ENCODE measurements at places on chromosomes 7 and 10.

DNA sequence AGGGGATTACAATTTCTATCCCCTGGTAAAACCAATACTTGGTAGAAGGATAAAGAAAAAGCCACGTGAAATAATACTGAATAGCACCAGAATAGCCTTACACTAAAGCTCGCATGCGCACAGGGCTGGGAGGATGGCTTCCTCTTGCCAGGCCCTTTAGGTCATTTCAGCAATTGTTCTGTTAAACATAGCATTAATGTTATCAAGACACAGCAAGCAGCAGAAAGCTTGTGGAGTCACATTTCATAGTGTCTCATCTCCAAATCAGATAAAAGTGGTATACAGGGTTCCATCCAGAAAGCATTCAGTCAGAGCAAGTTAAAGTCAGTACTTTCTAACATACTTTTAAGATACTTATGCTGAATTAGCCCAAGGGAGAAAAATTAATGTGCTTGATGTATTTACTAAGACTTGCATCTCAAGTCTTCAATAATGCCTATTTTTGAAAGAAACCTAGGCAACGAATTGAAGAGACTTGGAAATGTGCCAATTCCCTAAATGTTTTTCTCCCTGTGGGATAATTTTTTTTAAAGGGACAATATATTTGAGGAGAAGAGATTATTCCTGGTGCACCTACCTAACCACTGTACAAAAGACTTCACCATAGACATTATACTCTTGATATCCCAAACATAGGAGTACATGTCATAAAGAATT, 14.3 kb upstream of the NPM3 start:
- no peak for DNase-seq

- DNase-seq = no peak
Measured at GRCh38 chr7:91759205-91759863, 121.2 kb downstream of the MTERF1 start.

GRCh38 chr7:147436718-147437117, 1153.8 kb upstream of the C7orf33 start:
- DNase-seq = no peak

DNA sequence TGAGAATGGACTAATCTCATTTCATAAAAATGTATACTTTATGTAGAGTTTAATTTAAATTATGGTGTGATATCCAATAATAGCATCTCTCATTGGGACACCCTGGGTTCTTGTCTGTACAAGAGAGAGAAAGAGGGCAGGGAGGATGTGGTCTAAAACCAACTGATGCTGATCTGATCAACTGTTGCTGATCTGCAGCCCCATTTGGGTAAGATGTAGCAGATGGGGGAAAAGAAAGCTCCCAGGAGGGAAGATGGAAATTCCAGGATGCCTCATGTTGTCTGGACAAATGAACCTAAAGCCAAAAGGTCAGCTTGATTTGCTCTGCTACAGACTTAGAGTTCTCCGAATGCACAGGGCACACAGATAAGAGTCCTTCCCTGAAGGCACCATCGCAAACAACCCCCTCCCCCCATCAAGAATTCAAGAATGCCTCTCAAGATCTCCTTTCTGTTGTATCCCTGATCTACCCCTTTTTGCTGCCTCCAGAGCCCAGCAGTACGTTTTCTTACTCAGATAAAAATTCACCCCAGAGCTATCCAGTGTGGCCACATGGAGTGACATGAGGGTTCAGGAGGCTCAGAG, 171.4 kb upstream of the INHBA start:
- DNase-seq = no peak

- DNase-seq = no peak
Measured at GRCh38 chr10:125661431-125661940, 21.5 kb downstream of the TEX36 start.

DNA sequence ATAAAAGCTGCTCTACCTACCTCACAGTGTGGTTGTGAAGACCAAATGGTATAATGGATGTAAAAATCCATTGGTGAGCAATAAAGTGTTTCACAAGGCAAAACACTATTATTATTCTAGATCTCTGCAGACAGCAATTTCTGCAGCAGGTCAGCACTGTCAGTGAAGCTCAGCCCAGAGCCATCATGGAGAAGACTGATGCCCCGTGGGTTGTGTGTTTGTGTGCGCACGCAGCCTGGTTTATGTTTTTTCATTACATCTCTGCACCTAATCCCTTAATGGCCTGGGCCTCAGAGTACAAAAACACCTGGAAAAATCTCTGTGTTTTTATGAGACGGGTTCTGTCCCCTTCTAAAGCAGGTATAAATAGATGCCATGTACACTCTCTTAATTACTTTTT, 64.2 kb downstream of the PARP12 start:
- no peak for DNase-seq

DNA sequence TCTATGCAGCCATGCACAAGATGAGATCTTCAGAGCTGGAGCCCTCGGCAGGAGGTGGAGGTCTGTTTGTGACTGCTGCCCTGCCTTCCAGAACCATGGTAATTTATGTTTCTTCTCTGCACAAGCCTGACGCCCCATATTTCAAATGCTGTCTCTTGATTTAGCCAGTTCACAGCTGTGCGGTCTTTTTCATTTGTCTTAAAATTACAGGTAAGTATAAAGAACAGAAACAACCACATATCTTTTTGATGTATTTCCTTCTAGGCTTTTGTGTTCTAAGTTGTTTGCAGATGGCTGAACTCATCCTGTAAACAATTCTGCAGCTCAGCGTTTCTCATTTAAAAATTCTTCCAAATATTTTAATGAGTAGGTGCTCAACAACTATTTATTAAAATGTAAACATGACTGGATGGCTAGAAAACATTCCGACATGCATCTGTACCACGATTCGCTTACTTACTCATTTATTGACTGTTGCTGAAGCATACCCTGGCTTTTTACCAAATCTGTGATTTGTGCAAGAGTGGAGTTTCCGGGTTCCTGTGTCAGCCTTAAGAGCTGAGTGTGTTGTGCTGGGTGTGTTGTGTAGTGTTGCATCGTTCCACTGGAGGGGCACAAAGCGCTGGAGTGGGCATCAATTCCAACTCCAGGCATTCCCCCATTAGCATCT, 58.9 kb downstream of the PIP4K2A start:
- DNase-seq = no peak

GRCh38 chr7:157415486-157415885, 78.7 kb downstream of the DNAJB6 start:
- no peak for DNase-seq

- DNase-seq = no peak
Measured at GRCh38 chr7:1971946-1972654, 260.6 kb downstream of the MAD1L1 start.

DNA sequence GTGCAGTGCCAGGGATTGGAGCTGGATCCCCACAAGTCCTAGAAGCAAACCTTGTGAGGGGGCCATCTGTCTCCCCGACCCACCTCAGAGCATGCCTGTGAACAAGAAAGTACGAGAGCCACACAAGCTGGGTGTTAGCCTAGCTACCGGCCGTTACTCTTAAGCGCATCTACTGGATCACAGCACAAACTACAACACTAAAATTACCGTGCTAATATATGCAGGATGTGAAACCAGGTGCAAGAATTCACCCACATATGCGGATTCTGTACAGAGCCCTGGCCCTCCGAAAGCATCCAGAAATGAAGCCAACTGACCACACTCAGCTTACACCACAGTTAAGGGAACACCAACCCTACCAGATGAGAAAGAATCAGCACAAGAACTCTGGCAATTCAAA, 16.0 kb upstream of the PRSS1 start:
- DNase-seq = no peak

DNA sequence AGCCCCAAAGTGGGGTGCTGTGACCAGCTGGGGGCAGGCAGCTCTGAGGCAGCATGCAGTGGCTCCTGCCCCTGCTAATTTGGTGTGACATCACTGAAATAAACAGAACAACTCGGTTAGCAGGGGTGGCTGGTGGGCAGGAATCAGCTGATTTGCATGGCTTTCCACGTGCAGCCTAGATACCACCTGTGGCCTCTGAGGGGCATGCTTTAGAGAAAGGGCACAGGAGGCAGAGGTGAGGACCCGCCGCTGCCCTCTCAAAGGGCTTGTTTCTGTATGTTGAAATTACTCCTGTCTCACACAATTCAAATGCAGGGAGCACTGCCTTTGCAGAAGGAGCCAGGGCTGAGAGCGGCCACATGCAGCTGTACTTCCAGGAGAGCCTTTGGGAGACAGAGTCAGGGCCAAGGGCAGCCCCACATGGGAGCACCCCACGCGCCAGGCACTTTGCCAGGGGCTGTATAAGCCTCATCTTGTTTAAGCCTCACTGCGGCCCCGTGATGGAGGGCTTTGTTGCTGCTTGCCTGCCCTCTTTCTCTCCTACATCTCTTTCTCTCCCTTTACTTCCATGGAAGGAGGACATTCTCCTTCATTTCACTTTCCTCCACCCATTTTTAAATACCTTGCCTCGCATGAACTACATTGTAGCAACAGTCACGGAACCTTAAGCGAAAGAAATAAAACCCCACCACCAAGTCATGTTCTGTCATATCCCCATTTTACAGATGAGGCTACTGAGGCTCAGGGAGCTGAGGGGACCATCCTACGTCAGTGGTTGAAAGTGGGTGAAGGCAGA, 137.7 kb downstream of the ZMIZ1 start:
- DNase-seq = peak; percentile 84

GRCh38 chr7:134298902-134299683, 17.6 kb downstream of the SLC35B4 start:
- peak; percentile 93 for DNase-seq

DNA sequence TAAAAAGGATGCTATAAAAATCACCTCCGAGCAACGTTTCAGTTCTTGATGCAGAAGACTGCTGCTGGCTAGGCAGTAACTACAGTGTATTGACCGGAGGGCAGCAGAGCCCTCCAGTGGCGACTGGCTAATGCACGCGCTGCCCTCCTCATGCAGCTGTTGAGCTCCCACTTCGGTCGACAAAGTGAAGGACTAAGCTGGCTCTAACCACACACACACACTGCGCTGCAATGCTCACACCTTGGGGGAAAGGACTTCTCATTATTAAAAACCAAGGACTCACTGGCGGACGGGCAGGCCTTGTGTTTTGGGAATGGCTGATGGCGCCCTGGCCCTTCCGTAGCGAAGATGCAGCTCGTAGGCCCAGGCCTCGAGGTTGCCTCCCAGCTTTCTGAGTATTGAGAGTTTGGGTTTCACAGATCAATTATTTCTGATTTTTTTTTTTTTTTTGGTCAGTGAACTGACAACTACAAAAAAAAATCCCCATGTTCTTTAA, 120.9 kb upstream of the DIP2C start:
- DNase-seq = no peak

- no peak for DNase-seq
Measured at GRCh38 chr7:97732565-97733275, 834 bp downstream of the TAC1 start.

DNA sequence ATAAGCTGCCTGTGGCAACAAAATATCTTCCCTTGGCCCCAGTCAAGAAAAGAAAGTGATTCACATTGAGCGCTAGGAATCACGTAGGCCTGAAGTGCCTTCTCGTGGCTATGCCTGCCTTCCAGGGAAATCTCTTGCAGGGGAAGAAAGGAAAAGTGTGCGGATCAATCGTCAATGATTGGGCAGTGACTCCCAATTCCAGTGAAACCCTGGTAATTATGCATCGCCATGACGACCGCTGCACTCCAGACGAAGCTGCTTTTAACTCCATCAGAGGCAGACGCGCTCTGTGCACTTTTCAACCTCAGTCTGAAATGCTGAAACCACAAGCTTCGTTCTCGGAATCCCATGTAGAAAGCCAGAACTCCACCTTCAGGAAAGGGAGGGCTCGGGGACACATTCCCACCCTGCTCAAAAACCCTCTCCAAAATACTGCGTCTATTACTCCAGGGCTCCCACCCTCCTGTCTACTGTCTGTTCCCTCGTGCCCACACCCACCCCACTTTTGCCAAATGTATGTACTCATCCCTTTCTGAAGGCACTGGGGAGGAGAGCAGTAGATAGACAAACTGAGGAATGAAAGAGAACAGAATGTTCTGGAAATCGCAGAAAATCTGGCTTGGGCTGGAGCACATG, 24.2 kb upstream of the PRKAG2 start:
- peak; percentile 37 for DNase-seq

- no peak for DNase-seq
Measured at GRCh38 chr10:120643351-120643750, 186.3 kb downstream of the PLPP4 start.

DNA sequence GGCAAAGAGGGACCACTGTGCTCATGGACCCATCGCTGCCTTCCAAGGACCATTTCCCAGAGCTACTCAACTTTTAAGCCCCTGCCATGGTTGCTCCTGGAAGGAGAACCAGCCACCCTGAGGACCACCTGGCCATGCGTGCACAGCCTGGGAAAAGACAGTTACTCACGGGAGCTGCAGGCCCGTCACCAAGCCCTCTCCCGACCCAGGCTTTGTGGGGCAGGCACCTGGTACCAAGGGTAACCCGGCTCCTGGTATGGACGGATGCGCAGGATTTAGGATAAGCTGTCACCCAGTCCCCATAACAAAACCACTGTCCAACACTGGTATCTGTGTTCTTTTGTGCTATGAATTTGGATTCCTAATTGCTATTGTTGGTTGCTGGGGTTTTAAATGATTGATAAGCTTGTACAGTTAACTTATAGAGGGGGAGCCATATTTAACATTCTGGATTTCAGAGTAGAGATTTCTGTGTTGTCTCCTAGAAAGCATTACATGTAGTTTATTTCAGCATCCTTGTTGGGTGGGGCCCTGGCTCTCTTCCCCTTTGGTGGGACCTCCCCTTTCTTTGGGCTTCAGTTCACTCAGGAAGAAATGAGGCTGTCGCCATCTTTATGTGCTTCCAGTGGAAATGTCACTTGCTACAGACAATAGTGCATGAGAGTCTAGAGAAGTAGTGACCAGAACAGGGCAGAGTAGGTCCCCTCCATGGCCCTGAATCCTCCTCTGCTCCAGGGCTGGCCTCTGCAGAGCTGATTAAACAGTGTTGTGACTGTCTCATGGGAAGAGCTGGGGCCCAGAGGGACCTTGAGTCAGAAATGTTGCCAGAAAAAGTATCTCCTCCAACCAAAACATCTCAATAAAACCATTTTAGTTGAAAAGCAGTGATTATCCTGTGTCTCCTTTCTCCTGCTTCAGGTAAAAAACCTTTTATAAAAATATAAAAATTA, 19.4 kb downstream of the LAT2 start:
- DNase-seq = no peak

DNA sequence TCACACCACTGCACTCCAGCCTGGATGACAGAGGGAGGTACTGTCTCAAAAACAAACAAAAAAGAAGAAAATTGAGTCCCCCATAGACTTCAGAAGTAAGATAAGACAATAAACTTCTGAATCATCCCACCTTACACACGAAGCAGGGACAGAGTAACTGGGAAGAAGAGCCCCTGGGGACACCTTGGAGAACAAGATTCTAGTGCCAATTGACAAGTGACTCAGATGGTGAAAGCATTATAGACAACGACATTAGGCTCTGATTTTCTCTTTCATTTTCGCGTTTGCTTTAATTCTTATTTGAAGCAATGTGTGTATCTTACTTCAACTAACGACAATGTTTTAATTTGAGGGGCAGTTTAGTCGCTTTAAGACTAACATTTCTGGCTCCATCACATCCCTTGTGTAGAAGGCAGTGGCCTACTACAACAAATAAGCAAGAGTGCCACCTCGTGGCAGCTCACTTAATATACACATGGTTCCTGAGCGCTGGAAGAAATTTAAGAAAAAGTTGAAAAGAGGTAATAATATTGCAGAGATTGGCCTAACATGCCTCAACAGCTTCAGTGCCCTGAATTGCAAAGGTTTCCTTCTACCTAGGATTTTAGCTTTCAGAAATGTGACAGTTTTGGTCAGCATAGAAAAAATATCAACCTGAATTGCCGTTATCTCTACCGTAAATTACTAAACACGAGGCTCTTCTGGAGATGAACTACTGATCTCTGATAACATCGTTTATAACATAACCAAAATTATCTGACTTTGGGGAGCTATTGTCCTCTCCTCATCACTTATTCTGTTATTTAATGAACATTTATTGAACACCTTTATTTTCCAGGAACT, 36.7 kb downstream of the ASNS start:
- peak; percentile 83 for DNase-seq

- DNase-seq = no peak
Measured at GRCh38 chr7:38862666-38863065, 46.3 kb downstream of the VPS41 start.
